Activated T-cell treated with anti-CD3 and anti-CD28 coated beads, Interleukin-2, amount 50 U/mL, for 24 hours (primary cell): ENCODE measurements at places on chromosomes 1 and 21.

GRCh38 chr1:18486195-18486594, 5.5 kb downstream of the KLHDC7A start:
- no peak for DNase-seq

GRCh38 chr1:18413541-18414305, 67.0 kb upstream of the KLHDC7A start:
- DNase-seq = no peak

DNA sequence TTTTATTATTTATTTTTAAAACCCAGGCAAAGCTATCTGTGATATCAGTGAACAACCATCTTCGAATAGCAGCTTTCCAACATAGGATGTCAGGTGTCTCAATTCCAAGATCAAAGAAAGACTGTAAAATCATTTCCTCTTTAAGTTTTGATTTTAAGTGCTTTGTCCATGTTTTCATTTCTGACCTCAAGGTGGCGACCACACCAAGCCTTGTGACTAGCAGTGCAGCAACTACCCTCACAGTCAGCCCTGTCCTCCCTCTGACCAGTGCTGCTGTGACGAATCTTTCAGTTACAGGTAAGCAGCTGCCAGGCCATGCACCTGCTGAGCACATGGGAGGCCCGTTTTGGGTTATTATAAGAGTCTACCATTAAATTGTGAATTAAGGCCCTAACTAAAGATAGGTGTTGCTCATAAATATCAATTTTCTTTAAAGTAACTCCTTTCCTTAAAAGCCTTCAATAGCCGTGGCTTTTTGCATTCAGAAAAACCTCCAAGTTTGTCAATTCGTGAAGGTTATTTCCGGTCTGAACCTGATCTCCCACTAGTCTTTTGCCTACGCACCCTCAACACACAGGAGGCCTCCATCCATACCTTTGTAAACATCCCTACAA, 117.0 kb downstream of the CD247 start:
- DNase-seq = peak; percentile 57

- no peak for DNase-seq
Observed at GRCh38 chr1:30974536-30974935, 66.0 kb upstream of the SDC3 start.

DNA sequence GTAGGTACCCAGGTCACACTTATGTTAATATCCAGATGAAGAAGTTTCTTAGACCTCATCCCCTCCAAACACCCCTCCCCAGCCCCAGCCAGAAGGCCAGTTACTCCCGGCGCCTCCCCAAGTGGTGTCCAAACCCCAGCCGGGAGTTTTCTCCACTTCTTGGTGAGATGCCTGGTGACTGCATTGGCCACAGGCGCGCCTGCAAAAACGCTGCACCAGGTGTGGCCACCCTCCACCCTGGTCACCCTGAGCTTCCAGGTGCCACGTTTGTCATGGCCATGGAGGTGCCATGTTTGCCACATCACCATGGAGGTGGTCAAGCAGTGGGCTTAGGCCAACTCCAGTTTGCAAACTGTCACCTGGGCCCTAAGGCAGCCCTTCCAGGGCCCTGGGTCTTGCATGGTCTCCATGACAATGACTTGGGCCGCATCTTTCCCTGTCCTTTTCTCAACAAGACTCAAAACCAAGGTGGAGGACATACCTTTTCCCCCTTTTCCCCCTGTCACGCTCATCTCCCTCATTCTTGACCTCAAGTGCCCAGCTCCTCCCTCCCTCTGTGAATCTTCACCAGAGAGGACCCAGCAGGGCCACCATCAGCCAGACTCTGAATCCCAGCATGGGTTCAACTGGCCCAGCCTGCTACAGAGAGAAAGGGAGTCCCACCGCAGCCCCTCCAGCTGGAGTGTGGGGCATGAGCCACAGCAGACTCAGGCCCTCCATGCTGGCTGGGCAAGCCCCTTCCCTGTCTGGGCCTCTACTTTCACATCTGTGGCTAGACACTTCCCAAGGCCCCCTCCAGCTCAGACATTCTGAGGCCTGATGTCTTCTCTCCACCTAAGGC, 125.9 kb upstream of the ZBTB40 start:
- DNase-seq = no peak
